LNCaP clone FGC (cell line): ENCODE measurements at places on chromosomes 11 and 22.

DNA sequence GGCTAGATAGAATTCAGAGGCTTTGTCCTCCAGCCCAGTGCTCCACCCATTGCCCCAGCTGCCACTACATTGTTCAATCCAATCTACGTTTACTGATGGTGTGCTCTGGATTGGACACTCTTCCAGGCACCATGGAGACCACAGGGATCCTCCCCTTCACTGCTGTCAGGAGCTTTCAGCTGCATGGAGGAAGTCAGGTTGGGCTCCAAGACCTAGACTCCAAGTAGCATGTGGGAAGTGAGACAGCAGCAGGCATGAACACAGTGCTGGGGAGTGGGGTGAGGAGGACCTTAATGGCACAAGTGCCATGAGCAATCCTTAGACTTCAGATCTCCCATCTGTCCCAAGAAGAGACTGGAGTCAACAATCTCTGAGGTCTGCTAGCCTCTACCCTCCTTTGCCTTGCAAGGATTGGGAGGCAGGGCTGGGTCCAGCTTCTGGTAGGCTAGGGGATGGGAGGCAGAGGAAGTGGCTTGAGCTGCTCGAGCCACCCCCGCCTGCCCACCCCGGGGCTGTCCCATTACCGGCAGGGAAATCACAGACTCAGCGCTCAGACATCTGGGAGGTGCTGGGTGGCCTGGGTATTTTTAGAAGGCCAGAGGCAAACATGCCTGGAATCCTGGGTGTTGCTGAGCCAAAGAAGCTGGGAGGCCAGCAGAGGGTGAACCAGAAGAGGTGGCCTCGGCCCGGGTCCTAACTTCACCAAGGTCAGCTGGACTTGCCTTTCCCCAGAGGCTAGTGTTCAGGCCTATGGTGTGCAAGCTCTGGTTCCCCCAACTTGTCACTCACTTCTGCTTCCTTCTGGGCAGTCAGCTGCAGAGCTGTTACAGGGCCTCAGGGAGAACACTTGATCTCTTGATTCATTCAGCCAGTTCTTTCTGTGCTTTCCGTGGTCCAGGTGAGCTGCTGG lies 15.2 kb upstream of the FCHSD2 start:
- no peak for DNase-seq

DNA sequence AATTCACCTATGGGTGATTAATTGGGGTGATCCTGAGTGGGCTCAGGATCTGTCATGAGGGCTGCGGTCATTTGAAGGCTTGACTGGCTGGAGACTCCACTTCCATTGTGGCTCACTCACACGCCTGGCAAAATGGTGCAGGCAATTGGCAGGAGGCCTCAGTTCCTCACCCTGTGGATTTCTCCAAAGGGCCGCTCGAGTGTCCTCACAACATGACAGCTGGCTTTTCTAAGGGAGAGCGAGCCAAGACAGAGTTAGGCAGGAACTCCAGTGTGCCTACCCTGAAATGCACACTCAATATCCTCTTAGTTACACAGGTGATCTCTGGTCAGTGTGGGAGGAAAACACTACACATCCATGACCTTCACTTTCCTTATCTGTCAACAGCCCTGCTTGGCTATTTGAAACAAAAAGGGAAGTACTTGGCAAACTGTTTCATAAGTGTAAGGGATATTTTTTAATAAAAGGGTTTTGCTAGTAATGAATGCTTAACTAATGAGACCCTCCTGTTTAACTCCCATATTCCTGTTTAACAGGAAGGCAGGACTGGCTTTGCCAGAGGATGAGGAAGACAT lies 25.7 kb downstream of the OSBP2 start:
- no peak for DNase-seq

DNA sequence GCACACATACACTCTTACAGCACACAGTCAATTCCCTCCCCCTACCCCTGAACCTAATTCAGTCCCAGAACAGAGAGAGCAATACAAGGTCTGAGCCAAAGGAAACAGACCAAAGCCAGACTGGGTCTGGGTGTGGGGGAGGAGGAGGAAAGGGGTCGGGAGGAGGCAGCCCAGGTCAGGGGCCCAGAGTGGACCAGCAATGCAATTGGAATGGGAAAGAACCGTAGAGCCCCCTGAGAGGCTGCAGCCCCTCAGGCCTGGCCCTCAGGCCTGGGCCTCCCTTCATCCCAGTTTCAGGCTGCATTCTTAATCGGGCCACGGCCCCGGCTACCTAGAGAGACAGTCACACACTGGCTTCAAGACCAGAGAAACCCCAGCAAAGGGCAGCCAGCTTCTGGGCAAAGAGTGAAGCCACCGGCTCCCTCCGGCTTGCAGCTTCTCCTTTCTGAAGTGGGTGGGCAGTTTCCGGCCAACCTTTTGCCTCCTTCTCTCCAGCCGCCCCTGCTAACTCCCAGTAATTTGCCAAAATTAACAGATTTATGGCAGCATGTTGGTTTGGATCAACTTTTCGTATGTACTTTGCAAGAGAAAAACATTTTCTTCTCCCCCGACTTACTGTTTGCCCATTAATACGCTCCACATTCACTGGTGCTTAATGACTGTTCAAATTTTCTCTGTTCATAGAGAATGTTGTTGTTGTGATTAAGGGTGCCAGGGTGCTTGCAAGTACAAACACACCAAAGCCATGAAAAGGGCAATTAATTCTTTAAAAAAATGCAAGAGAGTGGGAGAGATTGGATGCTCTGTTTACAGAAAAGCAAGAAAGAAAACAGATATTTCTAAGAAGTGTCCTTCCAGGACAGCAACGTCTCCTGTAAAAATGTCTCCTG lies 488.3 kb downstream of the MN1 start:
- DNase-seq, result no peak

DNA sequence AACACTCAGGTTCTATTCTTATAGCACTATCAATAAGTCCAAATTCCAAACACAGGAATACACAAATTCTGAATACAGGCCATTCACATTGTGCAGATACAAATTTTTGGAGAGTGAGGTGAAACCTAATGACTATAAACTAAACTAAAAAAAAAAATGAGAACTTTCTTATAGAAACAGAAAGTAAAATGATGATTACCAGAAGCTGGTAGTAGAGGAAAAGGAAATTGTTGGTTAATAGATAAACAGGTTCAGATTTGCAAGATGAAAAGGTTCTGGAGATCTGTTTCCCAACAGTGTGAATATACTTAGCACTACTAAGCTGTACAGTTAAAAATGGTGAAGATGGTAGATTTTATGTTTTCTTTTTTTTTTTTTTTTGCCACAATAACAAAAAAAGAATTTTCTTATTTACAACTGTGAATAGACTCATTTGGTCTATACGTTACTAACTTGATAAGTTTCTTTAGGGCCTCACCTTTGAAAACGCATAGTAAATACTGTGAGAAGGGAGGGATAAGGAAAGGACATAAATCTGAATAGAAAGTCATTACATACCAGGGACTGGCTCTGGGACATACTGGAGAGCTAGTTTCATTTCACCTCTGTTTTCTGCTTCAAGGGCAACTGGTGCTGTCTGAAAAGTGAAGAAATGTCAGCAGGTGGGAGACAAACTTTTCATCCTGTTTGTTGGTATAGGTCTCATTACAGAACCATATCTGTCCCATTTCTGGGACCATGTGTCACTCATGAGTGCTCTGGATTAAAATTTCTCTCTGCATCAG lies 14.2 kb upstream of the CCDC89 start:
- no peak for DNase-seq

GRCh38 chr11:65834202-65834601 lies 439 bp downstream of the SNX32 start:
- no peak for DNase-seq

GRCh38 chr22:36204632-36205015 lies 3.0 kb upstream of the APOL4 start:
- DNase-seq, result no peak

DNA sequence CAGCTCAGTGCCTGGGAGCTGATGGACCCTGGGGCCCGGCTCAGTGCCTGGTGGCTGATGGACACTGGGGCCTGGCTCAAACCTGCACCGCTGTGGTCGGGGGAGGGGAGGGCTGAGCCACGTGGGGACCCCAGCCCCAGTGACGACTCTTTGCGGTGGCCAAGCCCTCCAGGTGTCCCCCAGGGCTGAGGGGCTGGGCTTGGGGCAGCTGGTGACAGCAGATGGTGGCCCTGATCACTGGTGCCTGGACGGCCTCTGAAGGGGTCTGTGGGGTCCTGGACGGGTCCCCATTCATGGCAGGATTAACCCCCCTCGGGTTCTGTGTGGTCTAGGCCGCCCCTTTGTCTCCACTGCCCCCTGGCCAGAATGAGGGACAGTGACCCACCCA lies 3.4 kb upstream of the MUC5B start:
- DNase-seq, result no peak

DNA sequence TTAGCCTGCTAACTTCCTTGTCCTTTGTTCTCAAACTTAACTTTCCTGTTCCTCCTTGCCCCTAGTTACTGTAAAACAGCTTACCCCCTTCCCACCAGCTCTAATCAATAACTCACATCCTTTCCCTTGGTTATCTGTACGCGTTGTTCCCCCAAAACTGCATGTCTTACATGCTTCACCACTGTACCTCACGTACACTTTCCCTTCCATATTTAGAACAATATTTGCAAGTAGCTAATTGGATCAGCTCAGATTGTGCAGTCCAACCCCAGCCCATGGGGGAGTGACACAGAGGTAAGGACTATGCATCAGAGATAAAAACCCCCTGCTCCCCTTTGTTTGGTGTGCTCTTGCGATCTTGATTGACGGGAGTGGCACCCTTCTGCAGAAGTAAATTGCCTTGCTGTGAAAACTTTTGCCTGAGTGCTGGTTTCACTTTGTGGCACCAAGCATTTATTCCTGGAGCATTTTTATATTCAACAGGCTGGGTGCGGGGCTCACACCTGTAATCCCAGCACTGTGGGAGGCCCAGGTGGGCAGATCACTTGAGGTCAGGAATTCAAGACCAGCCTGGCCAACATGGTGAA lies 30.9 kb downstream of the MIF start:
- DNase-seq, result no peak
